ENCODE measurements at places on chromosomes 2 and 18.
A peak's percentile ranks its signal among the peaks of the same experiment; 100 is the strongest.

DNA sequence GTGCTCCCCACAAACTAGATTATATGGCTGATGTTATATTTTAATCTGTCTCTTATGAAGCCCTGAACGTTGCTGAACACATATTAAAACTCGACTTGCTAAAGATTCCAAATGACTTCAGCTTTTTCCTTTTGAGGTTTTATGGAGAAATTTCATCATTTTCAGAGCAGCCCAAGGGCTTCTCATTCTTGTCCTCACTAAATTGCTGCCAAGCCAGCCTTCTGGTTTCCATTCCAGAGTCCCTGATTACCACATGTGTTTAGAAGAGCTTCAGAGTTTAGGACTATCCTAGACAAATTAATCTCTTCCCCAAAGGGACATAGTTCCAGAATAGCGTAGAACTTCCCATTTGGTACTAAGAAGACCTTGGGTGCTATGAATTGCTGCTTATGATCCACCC lies 77.8 kb upstream of the CCDC195 start:
- no peak for DNase-seq

GRCh38 chr18:23135550-23136325 lies 453 bp downstream of the CABLES1 start:
- DNase-seq = peak; percentile 32

GRCh38 chr2:98818164-98818563 lies 87.2 kb upstream of the MGAT4A start:
- no peak for DNase-seq

GRCh38 chr2:143296089-143296488 lies 166.9 kb downstream of the ARHGAP15 start:
- DNase-seq = no peak

- no peak for DNase-seq
These were observed 1.4 kb downstream of the AGPS start for GRCh38 chr2:177393824-177394593.

- no peak for DNase-seq
These were observed 48.2 kb upstream of the BIN1 start for GRCh38 chr2:127155028-127155581.

- no peak for DNase-seq
These were observed 76.0 kb upstream of the SESTD1 start for GRCh38 chr2:179340678-179341077.

GRCh38 chr2:138979131-138979785 lies 199.1 kb upstream of the NXPH2 start:
- DNase-seq = no peak

DNA sequence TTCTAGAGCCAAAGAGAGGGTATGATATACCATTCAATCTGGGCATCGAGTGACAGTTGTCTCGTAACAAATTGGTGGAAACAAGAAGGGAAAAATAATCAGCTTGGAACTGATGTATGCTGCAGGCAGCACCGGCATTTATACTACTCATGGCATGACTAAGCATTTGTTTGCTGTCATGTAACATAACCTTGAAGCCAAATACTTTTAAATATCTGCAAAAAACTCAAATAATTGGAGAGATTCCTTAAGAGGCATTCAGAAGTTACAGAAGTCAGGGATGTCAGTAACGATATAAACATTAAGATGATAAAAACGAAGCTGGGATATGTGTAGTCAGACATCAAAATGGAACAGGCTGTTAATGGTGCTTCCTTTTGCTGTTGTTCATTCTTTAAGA lies 157.3 kb upstream of the MMADHC start:
- no peak for DNase-seq

DNA sequence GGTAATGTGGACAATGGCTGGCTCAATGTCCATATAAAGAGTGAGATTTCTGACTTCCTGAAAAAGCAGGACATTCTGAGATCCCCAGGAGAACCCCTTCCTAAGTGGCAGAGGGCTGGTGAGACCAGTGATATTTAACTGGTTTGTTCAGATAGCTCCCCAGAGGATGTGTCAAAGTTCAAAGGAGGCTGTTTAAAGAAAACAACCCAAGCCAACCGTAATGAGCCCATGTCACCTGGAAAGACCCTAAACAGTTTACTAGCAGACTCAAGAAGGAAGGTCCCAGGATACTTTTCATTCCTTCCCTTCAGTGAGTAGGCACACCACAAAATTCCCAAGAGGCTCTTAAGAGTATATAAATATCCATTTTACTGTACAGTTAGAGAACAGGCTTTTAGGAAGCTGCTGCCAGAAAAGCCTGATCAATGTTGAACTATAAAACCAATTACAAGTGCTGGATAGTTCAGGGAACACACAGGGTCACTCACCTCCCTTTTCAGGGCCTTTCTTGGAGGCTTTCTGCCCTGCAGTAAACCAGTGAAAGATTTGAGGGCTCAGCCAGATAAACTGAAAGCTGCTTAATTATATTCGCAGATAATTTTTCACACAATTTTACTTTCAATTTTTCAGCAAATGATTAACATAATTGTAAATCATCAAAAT lies 293.5 kb downstream of the ASXL3 start:
- no peak for DNase-seq

- no peak for DNase-seq
These were observed 85.3 kb downstream of the CDC42EP3 start for GRCh38 chr2:37585982-37586621.

GRCh38 chr2:160816916-160817499 lies 323.4 kb upstream of the RBMS1 start:
- DNase-seq = peak; percentile 93

- DNase-seq = no peak
These were observed 141.6 kb upstream of the CYP1B1 start for GRCh38 chr2:38217401-38218188.

- DNase-seq = no peak
These were observed 3.6 kb upstream of the ST3GAL5 start for GRCh38 chr2:85892216-85892944.

All from NCI-H1105 treated with DMSO at 0.1 percent for 48 hours (cell line).